KG1 (cell line): ENCODE measurements at places on chromosomes 4 and X.

DNA sequence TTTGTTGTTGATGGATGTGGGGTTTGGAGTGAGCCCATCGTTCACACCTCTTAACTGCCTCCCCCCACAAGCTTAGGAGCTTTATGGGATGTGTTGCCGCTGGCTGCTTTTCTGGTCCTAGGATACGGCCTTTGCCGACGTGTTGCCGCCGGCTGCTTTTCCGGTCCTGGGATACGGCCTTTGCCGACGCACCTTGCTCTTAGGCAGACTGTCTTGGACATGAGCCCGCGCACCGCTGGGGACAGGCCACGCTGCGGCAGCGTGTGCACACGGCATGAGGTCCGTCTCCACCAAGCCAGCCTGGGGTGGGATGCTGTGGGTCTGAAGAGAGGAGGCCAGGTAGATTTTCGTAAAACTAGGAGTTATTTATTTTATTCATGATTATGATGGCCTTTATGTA lies 14.2 kb downstream of the RGS12 start:
- DNase-seq: no peak

- DNase-seq: no peak
These were observed 14.2 kb downstream of the C4orf33 start for GRCh38 chr4:129109965-129110824.

- DNase-seq: no peak
These were observed 645.4 kb downstream of the BCOR start for GRCh38 chrX:39452401-39452800.

GRCh38 chr4:67436742-67437141 lies 108.6 kb downstream of the CENPC start:
- DNase-seq: no peak

GRCh38 chr4:52822972-52823701 lies 39.0 kb upstream of the RASL11B start:
- DNase-seq: no peak

DNA sequence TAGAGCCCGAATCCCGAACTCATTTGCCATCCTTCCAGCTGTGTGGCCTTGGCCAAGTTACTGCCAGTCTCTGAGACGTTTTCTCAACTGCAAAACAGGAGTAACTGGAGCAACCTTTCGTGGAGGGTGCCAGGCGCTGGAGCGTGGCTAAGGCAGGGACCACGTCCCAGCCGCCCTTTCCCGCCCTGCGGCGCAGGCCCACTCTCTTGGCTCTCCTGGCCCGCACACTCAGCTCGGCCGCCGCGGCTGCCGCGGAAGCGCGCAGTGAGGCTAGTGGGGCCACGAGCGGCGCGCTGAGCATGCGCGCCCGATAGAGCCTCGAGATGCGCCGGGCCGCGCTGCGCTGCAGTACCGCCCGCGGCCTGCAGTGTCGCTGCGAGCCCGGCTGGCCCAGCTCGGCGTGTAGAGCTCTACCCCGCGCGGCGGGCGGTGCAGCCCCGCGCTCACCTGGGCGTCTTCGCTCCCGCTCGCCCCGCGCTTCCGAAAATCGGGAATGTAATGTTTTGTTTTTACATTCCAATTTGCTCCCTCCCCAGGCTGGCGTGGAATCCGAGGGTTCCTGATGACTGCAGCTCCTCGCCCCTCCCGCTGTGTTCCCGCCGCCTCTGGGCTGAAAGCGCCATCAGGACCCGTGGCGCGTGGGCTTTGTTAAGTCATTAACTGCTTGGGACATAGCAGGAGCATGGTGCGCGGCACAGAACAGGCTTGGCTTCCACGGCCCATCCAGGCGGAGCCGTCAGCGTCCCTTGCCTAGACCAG lies 4.0 kb upstream of the ZNF518B start:
- peak; percentile 66 for DNase-seq
